ENCODE measurements at places on chromosomes 6 and 20.

GRCh38 chr6:44250718-44251123 is 3.8 kb downstream of the HSP90AB1 start:
- no peak for DNase-seq

- DNase-seq, result no peak
Observed at GRCh38 chr20:59850018-59850641, 83.3 kb downstream of the SYCP2 start.

GRCh38 chr20:19213946-19214490 is 1.6 kb downstream of the SLC24A3 start:
- DNase-seq, result no peak

GRCh38 chr6:35372633-35373032 is 30.3 kb downstream of the PPARD start:
- no peak for DNase-seq

- DNase-seq, result no peak
Observed at GRCh38 chr6:66897576-66897975, 1190.5 kb upstream of the EYS start.

- no peak for DNase-seq
Observed at GRCh38 chr6:168892031-168892430, 361.6 kb downstream of the THBS2 start.

DNA sequence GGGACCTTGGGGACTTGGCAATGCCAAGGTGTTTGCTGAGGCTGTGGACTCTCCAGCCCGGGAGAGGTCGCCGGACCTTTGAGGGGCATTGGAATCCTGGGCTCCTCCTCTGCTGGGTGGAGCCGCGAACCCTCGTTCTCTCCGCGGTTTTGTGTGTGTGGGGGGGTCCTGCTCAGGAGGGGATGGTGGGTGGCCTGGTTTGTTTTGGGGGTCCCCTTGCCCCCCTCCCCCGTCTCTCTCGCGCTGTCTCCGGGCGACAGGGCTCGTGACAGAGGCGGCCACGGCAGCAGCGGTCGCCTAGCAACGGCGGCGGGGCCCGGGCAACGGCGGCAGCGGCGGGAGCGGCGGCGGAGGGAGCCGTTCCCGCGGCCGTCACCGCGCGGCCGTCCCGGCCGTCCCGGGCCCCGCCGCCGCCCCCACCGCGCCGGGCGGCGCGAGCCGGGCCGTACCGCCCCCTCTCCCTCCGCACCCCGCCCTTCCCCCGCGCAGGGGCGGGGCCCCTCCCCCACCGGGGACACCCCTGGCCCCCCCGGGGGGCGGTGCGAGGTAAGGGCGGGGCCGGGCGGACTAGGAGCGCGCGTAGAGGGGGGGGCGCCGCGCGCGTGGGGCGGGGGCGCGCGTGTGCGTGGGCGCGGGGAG is 7.8 kb downstream of the SYNGAP1 start:
- peak; percentile 79 for DNase-seq

DNA sequence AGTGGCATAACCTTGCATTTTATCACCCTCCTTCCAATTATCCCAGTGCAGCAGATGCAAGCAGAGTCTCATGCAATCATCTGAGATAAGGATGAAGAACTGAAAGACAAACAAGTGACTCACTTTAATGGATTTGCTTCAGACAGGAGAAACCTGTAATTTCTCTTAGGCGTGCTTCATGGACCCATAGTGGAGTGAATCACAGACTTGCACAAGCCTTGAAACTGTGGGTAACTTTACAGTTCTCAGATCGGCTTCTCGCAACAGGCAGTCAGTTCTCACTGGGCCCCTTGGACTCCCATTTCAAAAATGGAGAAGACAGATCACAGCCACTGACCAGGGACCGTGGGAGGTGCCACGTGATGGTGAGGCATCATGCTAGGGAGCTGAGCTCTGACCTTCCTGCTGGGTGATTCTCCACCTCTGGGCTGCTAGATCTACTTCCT is at the start of gene ADGRF4:
TSS of gene ADGRF4 (plus strand) at position 239 of the 446 bp plus-strand sequence. CDS start 8,666 bp downstream, outside the sequence.
- no peak for DNase-seq

GRCh38 chr6:55636406-55637102 is 57.6 kb upstream of the HMGCLL1 start:
- DNase-seq, result no peak

- no peak for DNase-seq
Observed at GRCh38 chr20:34302312-34302722, 838 bp downstream of the AHCY start.

DNA sequence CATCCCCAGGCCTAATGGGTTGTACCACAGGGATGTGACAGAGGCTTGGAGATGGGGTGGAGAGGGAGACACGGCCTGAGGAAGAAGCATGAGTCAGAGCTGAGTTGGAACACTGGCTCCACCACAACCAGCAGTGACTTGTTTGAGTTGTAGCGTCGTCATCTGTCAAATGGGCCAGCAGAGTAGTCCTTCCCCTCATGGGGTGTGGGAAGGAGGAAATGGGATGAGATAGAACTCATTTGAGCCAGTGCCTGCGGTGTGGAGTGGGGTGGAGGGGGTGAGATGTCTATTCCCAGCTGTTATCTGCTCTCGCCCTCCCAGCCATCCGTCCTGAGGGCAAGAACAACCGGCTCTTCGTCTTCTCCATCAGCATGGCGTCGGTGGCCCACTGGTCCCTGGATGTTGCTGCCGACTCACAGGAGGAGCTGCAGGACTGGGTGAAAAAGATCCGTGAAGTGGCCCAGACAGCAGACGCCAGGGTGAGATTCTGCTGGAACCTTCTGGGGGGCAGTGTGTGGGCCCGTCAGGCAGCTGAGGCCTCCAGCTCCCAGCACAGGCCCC is 32.5 kb downstream of the PLCG1 start:
- DNase-seq, result peak; percentile 20

GRCh38 chr20:62240020-62240685 is 1.8 kb downstream of the OSBPL2 start:
- no peak for DNase-seq

GRCh38 chr6:157551041-157551832 is 170.2 kb downstream of the ZDHHC14 start:
- no peak for DNase-seq

- no peak for DNase-seq
Observed at GRCh38 chr20:38979842-38980241, 17.7 kb downstream of the DHX35 start.

GRCh38 chr20:45416917-45417316 is 976 bp downstream of the PIGT start:
- no peak for DNase-seq

DNA sequence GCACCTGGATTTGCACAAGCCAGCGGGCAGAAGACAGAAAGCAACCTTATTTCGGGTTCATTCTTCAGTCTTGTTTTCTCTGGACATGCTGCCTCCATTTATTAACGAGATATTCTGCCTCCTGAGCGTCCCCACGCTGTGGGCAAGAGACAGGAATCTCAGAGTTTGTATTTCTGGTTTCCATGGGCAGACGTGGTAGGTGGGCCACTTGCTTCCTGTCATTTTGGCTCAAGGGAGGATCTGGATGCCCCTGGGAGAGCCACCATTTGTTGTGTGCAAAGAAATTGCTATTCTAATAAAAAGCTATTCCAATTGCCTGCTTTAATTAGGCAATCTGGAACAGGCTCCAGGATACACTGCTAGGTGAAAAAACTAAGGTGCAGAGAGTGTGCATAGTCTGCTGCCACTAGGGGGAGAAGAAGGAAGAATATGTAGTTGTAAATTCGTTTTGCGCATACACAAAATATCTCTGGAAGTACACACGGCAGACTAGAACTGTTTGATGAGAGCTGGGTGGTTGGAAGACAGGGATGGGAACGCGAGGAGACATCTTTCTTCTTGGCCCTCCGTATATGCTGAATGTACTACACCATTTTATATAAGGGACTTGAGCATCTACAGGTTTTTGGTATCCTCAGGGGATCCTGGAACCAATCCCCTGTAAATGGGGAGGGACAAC is 30.1 kb upstream of the SLC16A10 start:
- DNase-seq, result no peak

DNA sequence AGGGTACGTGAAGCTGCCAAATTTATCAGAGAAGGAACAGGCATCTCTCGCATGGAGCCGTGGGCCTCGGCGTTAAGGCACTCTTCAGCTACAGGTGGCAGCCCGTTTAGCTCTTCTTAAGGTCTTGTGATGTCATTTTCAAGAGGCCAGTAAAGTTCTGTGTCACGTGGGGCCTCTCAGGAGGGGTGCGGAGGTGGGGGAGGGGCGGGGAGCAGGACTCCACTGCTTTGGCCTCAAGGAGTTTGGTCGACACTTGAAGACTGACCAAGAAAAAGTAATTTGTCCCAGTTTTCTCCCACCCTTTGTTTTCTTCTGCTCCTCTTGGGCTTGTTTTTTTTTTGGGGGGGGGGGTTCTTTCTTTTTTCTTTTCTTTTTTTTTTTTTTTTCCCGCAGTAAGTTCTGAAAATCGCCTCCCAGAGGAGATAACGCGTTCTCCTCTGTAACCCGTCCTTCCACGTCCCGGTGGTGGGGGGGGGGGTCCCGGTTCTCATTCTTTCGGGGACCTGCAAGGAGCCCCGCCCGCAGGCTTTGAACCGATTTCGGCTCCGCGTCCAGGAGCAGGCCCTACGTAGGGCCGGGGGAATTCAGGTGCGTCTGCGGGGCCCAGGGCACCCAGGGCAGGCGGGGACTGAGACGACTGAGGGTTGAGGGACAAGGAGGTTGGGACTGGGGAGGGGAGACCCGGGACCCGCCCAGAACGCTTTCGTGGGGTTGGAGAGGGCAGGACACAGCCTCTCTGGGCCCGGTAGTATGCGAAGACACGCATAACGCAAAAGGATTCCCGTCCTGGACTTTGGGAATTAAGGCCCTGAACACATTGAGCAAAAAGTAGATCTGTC is 26.0 kb downstream of the GPX6 start:
- DNase-seq, result no peak

DNA sequence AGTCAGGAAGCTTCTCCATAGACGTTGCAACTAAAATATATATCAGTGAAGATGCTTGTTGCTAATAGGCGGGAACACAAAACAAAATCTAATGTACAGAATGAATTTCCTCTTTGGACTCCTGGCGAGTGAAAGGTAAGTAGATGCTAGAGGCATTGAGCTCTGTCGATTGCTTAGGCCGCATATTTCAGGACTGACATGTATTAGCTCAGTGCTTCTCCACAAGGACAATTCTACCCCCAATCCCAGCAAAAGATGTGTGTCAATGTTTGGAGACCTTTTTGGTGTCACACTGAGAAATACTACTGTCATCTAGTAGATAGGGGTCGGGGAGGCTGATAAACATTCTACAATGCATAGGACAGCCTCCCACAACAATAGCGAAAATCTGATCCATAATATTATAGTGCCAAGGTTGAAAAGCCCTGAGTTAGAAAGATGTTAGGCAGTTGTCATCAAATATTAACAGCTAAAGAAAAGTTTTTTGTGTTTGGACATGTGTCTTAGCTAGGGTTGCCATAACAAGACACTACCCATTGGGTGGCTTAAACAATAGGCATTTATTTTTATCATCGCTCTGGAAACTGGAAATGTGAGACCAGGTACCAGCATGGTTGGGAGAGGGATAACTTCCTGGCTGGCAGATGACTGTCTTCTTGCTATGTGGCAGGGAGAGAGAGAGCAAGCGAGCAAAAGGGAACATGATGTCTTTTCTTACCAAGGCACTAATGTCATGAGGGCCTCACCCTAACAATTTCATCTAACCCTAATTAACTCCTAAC is 48.0 kb upstream of the BCAS1 start:
- DNase-seq, result no peak

GRCh38 chr6:5846335-5846734 is 160.4 kb downstream of the NRN1 start:
- DNase-seq, result no peak

DNA sequence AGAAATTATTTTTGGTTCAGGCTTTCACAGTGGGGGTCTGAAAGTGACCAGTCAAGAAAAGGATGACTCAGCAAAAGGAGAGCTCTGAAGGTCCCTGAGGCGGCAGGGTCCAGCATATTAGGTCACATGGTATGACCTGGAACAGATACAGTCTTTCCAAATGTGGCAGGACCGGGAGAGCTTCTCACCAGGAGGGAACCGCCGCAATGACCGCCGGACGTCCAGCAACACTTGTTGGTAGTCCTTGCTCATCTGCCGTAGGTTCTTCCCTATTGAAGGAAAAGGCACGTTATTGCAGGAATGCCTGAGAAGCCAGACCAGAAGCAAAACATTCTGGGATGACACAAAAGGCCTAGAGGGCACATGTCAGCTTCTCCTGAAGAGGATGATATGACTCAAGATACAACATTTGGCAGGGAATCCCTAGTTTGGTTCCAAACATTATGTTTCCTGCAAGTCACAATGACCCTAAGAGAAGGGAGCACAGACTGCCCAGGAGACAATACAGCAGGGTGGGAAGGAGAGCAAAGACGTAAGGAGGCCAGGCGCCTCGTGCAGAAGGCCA is 17.4 kb downstream of the TBC1D20 start:
- no peak for DNase-seq

DNA sequence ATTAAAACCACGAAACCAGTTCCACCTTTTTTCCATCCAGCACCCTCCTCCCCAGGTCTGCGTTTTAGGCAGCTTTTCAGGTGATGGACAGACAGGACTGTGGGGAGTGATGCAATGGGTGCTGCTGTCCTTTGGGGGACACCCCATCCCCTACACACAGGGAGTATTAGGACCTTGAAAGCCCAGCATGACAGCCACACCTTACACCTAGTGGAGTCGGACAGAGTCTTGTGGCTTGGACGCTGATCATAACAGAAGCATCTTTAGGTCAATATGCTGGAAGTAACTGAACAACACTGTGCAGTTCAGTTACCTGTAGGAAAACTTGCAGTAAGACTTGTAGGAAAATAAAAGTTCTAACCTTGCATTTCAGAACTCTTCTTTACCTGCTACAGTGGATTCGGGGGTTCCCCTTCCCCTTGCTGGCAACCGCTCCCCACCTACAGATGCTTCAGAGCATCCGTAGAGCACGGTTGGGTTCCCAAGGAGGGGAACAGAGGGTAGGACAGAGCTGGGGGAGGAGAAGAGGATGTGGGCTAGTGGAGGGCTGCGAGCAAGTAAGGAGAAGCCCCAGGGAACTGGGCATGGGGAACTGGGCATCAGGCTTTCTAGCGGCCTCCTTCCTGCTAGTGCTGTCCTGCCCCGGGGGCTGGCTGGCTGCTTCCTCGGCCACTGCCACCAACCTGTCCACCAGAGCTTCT is 31.7 kb downstream of the PLEKHG1 start:
- no peak for DNase-seq

All from dorsolateral prefrontal cortex (tissue), 122 donors.